ENCODE measurements at places on chromosomes 7 and 10.

DNA sequence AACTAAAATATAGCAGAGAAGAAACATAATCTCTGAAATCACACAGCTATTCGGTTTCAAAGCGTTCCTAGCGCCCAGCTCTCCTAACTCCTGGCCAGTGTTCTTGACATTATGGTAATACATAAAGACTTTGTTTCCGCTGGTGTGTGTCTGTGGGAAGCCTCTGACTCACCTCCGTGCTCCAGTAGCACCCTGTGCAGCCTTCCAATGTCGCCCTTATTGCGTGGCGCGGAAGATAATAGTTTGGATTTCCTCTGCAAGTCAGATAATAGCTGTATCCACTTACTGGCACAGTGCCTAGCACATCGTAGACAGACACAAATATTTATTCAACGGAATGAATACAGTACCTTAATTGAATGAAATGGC is 570 bp downstream of the BMS1 start:
- DNase-seq: no peak

GRCh38 chr7:8232999-8233847 is 28.7 kb downstream of the ICA1 start:
- DNase-seq: no peak

DNA sequence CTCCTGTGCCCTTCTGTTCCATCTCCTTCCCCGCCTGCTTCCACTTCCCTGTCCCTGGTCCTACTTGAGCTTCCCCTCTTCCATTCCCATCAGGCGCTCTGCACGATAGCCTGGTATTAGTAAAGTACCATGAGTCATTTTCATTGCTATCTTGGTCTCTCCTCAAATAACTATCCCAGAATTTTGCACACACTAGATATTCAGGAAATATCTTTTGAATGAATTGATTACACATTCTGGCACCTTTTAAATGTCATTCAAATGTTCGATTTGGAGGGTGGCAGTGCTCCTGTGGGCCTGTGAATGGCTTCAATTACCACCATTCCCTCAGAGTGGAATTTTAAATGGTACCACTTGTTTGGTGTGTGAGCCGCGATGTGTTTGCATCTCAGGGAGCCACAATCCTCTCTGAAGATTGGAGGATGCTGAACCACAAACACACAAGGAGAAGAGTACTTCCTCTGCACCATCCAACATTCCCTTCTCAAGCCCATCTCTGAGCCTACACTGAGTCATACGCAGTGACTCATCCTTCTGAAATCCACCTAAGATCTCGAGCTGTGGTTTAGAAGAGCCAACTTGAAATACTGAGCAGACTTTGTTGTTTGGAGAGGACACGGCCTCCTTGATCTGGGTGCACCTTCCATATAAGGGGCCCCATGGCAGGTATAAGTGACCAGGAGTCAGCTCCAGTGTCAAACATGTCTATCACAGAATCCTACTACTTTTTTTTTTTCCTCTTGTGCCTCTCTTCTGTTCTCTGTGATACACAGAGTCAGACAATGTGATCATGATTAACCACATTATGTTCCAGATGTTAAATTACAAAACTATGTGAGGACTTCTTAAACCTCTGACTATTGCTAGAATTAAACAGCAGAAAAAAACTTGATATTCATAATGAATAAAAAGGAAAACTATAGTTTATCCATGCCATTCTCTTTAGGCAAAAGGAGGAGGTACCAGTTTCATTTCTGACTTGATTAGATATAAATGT is 81.9 kb downstream of the BMPER start:
- no peak for DNase-seq

DNA sequence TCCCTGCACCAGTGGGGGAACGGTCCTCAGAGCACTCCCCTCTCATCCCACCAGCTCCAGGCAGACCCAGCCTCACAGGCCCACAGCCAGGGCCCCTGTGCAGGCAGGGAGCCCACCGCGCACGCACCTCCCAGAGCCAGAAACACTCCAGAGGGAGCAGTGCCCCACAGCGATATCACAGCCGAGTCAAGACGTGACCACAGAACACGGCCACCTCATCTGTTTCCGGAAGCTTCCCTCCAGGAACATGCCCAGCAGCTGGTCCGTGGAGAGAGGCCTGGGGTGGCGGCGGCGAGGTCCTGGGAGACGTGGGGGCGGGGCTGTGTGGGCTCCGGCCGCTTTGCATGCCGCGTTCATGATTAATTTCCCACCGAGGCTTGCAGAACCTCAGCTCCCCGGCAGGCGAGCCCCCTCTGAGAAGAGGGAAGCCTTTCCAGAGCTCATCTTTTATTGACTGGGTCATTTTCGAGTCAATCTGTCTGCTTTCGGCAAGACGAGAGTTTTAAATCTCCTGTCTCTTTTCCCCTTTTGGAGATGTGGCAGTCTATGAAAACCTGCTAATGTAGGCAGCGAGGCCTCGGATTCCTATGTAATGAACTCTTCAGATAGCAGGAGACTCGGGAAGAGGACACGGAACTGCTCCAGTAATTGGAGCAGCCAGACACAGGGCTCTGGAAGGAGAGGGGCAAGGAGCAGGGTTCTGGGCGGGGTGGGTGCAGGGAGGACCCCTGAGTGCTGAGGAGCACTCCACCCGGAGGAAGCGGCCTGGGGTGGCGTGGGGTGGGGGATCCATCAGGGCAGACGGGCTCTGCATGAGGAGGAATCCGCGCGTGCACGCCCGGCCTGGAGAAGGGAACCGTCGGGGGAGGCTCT is 242.8 kb downstream of the ELFN1 start:
- DNase-seq: no peak

DNA sequence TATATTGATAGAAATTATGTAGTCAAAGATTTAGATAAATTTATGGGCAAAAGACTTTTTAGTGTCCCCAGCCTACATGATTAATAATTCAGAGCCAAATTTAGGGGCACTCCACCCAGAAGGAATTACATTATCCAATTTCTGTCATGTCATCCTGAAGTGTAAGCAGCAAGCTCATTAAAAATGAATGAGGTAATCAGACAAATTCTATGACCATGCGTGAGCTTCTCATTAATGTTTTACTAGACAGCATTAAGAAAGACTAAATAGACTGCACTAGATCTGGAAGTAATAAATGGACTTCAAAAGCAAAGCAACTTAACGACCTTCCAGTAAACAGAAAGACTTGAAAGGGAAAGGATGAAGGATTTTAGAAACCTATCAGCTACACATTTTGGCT is 22.7 kb upstream of the TRUB1 start:
- no peak for DNase-seq

GRCh38 chr10:96670786-96671185 is 49.5 kb downstream of the PIK3AP1 start:
- no peak for DNase-seq

- DNase-seq: no peak
Observed at GRCh38 chr10:78947226-78947625, 121.5 kb upstream of the ZMIZ1 start.

DNA sequence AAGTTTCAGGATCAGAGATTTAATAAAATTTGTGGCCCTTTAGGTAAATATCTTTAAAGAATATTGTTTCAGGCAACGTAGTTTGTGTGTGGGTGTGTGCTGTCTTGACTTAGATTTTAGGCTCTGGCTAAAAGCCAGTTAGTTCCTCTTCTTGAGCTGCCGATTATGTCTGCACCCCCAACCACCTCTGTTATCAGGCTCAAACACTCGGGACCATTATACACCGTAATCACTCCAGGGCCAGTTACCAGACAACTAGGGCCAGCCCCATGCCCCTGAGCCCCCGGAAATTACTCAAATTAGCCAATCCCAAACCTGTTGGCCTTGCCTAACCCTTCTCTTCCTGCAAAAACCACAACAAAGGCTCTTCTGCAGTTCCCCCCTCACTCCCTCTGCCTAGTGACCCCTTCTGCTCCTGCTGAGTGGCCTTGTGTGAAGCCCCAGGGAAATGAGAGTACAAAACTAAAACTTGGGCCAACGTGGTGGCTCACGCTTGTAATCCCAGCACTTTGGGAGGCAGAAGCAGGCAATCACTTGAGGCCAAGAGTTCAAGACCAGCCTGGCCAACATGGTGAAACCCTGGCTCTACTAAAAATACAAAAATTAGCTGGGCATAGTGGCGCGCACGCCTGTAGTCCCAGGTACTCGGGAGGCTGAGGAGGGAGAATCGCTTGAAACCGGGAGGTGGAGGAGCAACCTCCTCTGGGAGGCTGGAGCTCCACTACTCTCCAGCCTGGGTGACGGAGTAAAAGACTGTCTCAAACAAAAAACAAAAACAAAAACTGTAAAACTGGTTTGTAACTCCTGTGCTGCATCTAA is 9.2 kb upstream of the HNRNPF start:
- DNase-seq: no peak

DNA sequence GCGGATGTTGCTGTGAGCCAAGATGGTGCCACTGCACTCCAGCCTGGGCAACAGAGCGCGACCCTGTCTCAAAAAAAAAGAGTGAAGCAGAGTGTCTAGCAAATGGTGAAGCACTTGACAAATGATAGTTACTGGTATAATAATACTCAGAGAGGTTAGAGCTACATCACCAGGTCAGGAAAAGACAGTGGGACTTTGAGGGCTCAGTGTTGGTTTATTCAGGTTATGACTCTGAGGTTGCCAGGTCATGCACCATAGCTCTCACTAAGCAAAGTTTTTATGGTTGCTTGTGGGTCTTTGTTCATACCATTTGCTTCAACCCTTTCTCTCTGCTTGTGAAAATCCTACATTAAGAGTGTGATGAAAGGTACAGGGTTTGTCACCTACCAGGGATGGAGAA is 13.6 kb downstream of the MRPS33 start:
- DNase-seq: no peak

DNA sequence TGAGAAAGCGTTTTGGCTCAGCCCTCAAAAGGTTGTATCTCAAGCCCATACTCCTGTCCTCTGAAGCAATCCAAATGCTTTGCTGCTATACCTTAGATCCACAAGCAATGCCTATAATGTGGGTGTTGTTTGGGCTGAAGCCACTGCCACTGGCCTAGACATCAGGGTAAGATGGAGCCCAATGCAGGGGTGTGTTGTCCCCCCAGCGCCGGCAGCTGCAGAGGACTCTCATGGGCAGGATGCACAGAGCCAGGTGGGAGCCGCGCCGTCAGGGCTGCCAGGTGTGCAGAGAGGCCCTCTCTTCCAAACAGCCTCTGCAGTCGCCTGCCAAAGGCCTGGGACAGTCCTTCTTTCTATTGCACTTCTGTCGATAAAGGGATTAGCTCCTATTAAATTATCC is 205.2 kb upstream of the SHH start:
- DNase-seq: no peak
